NCI-H1694 treated with DMSO at 0.1 percent for 48 hours (cell line): ENCODE measurements at places on chromosomes 5 and 9.

DNA sequence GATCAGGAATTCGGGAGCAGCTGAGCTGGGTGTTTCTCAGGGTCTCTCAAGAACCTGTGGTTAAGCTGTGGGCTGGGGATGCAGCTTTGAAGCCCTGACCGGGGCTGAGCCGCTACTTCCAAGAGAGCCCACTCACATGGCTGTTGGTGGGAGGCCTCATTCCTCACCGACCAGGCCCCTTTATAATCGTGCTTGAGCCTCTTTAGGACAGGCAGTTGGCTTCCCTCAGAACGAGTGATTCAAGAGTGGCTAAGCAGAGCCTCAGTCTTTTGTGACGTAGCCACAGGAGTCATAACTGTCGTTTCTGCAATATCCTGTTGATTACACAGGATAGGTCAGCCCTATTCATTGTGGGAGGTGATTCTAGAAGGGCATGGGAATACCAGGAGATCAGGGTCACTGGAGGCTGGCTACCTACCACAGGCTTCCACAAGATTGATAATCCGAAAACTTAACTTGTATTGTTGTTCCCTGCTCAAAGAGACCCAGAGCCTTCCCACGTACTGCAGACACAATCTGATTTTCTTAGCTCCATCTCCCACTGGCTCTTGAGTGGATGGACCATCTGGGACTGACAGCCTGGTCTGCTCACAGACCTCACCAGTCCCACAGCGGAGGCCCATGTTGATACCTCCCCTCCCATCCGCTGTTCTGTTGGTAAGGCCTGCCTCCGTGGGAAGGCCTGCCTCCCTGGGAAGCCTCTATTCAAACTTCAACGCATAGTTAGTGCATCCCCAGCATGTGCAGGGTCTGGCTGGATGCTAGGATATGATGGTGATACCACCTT, 3.0 kb upstream of the ERGIC1 start:
- DNase-seq = no peak

- no peak for DNase-seq
Measured at GRCh38 chr5:74534397-74535129, 106.0 kb downstream of the ENC1 start.

DNA sequence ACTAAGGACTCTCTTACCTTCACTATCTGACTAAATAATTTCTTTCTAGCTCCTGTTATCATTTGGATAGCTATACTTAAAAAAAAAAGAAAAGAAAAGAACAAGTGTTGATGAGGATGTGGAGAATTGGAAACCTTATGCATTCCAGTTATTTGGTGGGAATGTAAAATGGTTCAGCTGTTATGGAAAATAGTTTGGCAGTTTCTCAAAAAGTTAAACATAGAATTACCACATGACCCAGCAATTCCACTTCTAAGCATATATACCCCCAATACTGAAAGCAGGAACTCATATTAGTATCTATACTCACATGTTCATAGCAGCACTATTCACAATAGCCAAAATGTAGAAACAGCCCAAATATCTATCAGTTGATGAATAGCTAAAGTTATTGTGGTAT, 61.1 kb downstream of the GNA14 start:
- no peak for DNase-seq

GRCh38 chr9:85408494-85408893, 333.3 kb downstream of the AGTPBP1 start:
- no peak for DNase-seq

DNA sequence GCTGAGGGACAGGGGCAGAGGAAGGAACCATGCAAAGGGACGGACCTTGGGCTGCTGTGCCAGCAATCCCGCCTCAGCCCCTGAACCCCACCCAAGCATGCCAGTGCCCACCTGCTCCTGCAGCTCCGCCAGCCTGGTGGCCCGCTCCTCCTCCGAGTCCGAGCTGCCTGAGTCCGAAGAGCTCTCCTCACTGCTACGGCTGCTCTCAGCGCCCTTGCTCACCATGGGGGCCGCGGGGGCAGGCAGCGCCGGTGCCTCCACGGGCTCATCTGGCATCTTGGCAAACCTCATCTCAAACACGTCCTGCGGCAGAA, 16.3 kb downstream of the BRD3OS start:
- no peak for DNase-seq

DNA sequence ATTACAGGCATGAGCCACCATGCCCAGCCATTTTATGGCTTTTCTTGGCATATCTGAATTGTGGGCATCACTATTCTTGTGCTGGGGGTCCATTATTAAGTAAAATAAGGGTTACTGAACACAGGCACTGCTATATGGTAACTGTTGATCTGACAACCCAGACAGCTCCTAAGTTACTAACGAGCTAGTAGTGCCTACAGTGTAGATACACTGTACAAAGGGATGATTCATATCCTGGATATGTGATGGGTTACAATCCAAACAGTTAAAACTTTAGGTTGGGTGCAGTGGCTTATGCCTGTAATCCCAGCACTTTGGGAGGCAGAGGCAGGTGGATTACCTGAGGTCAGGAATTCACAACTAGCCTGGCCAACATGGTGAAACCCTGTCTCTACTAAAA, 4.3 kb downstream of the CD14 start:
- DNase-seq = no peak

- DNase-seq = no peak
Measured at GRCh38 chr5:160496334-160496733, 74.7 kb downstream of the PTTG1 start.

GRCh38 chr5:116675626-116675910, 100.9 kb upstream of the SEMA6A start:
- no peak for DNase-seq

- no peak for DNase-seq
Measured at GRCh38 chr9:121226175-121226574, 24.5 kb upstream of the RAB14 start.

DNA sequence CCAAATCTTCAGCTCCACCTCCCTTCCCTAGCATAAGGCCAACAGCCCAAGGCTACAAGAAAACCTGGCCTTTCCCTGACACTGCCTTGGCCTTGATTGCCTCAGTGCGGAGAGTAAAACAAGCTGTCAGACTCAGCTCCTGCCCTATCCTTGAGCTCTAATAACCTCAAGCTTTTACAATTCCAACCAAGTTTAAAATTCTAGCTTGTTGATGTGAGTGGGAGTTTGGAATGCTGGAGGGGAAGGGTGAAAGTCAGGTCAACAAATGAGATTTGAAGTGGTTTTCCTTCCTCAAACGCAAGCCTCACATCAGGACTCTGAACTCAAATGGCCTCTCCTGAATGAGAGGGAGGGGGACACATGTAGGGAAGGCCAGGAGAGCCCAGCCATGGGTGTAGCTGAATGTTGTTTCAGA, 197.0 kb upstream of the VLDLR start:
- DNase-seq = no peak

- DNase-seq = no peak
Measured at GRCh38 chr9:120645760-120646159, 65.8 kb upstream of the CDK5RAP2 start.

DNA sequence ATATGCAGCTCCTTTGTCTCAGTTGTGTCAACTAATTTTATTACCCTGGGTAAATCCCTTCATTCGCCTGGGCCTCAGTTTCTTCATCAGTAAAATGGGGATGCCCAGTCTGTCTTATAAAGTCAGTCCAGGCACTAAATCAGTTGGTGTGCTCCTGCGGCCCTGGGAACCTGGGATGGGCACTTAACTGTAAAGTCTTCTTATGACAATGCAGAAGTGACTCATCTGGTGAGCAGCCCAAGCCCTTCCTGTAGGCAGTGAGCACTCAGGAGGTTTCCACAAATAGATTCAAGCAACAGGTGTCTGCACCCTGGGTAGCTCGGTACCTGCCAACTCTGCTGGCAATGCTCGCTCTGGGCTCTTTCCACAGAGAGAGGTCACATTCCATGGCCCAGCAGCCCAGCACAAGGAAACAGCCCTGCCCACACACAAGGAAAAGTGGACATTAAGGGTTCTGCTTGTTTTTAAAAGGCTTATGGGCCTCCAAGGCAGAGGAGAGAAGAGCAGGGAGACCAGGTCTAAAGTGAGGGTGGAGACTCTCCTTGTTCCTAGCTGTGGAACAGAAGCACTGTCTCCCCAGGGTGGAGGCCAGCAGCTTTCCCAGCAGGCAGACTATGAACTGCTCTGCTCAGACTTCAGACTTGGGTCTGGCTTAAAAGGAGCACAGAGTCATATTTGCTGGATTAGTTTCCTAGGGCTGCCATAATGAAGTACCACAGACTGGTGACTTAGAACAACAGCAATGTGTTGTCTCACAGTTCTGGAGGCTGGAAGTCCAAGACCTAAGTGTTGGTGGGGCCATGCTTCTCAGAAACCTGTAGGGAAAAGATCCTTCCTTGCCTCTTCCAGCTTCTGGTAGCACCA, 89.7 kb upstream of the ADRA1B start:
- no peak for DNase-seq

- peak; percentile 73 for DNase-seq
Measured at GRCh38 chr5:176700239-176700847, 53.1 kb downstream of the TSPAN17 start.

DNA sequence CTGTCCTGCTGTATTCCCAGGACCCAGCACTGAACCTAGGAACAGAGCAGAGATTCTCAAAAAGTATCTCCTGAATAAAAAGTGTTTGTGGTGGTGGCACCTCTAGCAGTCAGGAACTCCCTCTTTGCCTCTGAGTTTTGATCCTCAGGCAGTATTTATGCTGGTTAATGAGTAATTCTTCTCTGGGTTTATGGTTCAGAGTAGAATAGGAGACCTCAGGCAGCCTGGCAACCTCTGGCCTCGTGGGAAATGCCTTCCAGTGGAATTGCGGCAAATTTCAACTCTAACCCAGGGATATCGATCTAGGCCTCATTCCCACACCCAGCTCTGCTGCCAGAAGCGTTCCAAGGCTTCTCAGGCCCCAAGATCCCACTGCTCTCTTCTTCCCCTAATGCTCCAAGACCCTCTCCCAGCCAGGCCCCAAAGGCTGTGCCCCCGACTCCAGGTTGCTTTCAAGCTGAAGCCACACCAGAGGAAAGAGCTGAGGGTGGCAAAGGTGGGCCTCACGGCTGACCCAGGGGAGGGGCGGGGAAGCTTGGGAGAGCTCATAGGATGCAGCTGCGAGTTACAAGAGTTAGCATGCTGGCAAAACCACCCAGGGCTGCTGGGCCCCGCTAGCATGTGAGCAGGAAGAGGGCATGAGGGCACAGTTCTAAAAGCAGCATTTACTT, 10.9 kb upstream of the HDHD3 start:
- DNase-seq = no peak

DNA sequence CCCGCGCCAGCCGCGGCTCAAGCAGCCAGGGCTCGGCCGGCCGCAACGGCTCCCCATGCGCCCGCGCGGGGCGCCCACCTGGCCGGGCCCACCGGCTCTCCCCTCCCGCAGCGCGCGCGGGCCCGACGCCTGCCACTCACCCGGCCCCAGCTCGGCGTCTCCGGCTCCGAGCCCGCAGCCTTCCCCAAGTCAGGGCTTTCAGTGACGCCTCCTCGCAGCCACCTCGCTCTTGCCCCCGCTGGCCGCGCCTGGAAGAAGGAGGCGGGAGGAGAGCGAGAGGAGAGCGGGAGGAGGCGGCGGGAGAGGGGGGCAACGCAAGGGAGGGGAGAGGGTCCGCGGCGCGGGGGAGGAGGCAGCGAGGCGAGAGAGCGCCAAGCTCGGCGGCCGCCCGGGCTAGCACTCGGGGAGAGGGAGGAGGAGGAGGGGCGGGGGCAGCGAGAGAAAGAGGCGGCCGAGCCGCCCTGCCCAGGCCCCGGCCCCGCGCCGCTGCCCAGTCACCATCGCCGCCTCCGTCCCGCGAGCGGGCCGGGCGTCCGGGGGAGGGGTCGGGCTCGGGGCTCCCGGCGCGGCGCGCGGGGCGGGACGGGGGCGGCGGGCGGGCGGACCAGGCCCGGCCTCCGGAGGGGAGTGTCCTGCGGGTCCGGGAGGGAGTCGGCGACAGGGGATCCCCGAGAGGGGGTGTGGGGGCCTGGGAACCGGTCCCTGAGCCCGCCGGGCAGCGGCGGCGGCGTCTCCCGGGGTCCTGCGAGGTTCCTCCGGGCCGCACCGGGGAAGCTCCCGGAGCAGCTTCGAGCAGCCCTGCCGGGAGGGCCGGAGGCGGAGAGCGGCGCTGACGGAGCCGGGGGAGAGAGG, at the start of gene LHFPL2:
Gene LHFPL2, minus strand, starts transcription at position 414 of the 852 bp plus-strand sequence. CDS start 138,559 bp downstream, outside the sequence.
- peak; percentile 31 for DNase-seq

- DNase-seq = no peak
Measured at GRCh38 chr5:58258984-58259684, 200.8 kb downstream of the PLK2 start.

GRCh38 chr9:14593406-14593805, 99.8 kb downstream of the ZDHHC21 start:
- no peak for DNase-seq

- peak; percentile 51 for DNase-seq
Measured at GRCh38 chr5:146878476-146879172, at the start of gene PPP2R2B. Gene PPP2R2B (minus strand): TSS chr5:146878757.

GRCh38 chr5:43007911-43008362, 32.2 kb downstream of the ANXA2R start:
- peak; percentile 89 for DNase-seq

GRCh38 chr5:124056991-124057723, 545.2 kb downstream of the CSNK1G3 start:
- DNase-seq = peak; percentile 42

- no peak for DNase-seq
Measured at GRCh38 chr5:62729675-62730074, 151.1 kb downstream of the LRRC70 start.

DNA sequence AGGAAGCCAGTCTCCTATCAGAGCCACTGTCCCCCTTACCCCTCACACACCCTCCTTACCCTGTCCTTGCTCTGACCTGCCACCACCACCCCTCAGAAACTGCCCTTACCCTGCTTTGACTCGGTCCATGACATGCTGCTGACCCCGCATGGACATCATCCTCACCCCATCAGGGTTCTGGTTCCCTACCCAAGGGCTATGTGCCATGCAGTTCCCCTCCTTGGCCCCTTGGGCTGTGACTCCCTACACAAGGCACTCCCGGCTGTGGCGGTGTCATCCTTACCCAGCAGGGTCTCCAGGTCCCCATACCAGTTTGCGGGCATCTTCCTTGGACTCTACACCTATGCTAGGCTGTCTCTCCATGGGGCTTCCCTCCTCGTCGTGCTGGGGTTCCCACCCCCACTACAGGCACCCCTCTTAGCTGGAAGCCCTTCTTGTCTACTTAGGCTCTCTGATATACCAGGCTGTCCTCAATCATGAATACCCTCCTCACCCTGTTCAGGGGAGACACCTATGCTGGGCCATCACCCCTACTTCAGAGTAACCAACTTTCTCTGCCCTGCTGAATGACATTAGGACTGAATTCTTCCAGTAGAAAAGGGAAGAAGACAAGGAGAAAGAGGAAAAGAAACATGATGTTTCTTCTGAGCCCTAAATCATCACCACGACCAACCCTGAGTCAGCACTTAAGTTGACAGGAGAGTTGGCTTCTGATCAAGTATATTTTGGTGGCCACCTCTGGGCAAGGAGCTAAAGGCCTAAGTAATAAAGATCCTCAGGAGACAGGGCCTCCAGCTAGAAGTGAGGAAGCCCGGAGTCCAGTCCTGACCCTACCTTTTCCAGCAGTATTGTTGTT, 115.2 kb downstream of the GCNT1 start:
- no peak for DNase-seq

- no peak for DNase-seq
Measured at GRCh38 chr5:138029501-138029900, 3.4 kb downstream of the FAM13B start.

GRCh38 chr5:181059297-181060230, 19.5 kb downstream of the BTNL9 start:
- DNase-seq = no peak

GRCh38 chr5:120327180-120327579, 136.9 kb upstream of the PRR16 start:
- DNase-seq = no peak
